ENCODE measurements at places on chromosomes 3 and 15. TPM values are rescaled to one million over a fixed set of nuclear protein-coding genes. Genes with fewer than 3 reads are reported as not detected.

EHHADH gene
- 2.6 TPM for total RNA-seq

GOLGA8M gene
- not detected for total RNA-seq

SLC25A38 gene
- 25.2 TPM for total RNA-seq

RETNLB gene
- not detected for total RNA-seq

RLBP1 gene
- total RNA-seq: not detected

DNAH1 gene
- total RNA-seq: 8.1 TPM

NPRL2 gene
- total RNA-seq: 26.6 TPM

ANKRD63 gene
- 1.6 TPM for total RNA-seq

MYLK gene
- 1,558 TPM for total RNA-seq

DNA sequence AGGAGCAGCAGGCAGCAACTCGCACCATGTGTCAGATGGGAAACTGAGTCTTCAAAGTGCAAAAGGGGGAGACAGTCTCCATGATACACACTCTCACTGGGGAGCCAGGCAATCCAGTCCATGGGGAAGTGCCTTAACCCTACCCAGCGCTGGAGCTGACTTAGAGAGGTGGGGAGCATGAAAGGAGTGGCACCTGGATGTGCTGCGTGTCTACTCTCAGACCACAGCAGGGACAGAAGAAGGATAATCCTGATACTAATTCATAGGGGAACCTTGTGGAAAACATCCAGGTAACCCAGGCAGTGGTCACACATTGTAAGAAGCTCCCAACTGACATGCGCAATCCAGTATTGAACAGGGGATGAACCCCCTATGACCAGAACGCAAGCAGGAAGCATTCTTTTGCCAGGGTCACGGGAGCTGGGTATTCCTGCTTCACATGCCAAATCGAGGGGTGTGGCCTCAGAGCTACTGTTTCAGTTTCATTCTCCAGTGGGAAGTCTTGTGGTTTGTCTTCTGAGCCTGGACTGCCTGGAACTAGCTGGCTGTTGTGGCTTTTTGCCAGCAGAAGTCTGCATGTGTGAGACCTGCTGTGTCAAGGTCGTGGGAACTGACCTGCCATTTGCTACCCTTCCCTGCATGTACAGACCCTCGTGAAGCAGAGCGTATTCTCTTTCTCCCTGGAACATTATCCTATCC, 367.6 kb upstream of the NDN start:
- no peak for ATAC-seq

- ATAC-seq: no peak
Observed at GRCh38 chr3:135853981-135854380, 111.5 kb upstream of the PPP2R3A start.

GRCh38 chr3:186849374-186849975, 7.0 kb downstream of the ADIPOQ start:
- ATAC-seq: no peak

DNA sequence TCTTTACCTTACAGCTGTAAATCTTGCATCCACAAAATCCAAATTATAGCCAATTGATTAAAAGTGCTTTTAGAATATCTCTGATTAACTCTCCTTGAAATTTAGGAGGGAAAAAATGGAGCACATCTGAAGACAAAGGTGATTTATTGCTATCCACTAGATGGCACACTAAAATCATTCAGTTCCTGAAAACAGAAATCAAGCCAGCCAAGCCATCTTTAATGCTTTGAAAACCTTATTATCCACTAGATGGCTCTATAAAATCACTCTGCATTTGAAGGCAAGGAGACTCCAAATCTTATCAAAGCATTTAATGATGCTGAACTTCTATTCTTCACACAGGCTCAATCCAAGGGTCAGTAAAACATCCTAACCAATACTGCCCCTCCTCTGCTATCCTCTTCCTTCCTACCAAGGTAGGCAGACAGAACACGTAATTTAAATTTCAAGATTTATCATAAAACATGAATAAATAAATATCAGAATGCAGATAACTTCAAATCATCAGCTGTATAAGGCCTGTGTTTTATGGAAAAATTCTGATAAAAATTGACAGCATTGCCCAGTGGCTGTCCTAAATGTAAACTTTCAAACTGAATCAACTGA, 48.4 kb downstream of the GOLIM4 start:
- peak; percentile 65 for ATAC-seq

DNA sequence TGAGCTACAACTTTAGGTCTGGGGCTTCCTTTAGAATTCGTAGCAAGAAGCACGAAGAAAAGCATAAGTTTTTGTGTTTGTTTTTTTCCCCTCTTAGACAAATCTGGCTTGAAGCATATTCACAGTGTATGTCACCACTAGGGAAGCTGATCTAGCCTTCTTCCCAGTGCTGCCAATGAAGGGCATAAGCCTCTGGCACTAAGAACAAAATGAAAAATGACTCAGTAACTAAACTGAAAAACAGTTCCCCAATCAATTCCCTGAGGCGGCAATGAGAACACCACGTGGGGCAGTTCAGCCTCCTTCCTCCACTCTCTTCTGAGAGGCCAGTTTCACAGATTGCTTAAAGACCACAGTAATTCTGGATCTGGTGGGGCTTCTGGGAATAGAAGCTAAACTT, 338.1 kb downstream of the GAP43 start:
- ATAC-seq: no peak

DNA sequence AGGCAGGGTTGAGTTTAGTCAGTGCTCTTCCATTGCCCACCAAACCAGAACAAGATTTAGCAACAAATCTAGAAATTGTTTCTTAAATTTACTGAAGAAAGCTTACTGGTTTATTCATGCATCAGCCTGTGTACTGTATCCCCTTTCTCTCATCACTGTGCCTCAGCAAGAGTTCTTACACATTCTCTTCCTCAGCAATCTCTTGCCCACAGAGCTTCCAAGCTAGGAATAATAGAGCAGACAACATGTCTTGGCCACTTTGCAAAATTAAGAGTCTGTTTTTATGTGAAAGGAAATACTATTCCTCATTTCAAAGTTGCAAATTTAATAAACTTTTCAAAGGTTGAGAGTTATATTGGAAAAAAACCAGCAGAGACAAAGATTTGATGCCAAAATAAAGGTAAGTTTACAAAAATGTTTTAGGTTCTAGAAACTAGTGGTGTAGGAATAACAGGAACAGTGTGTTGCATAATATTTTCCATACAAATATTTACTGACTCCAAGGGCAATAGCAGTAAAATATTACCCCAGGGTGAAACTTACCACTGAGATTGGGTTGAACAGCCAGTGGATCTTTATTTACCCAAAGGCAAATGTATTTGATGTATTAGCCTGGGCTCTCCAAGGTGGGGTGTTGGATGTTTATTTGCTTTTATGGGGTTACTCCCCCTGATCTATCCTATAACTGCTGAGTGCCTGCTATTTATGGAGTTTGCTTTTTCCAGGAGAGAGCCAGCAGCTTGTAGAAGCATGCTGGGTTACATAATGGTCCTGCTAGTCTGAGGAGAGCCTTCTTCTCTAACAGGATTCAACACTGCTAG, 276.7 kb downstream of the ADAMTSL3 start:
- peak; percentile 65 for ATAC-seq

- ATAC-seq: no peak
Observed at GRCh38 chr3:100613721-100614390, 4.5 kb downstream of the ADGRG7 start.

- ATAC-seq: no peak
Observed at GRCh38 chr3:111284503-111285183, 213.0 kb downstream of the NECTIN3 start.

DNA sequence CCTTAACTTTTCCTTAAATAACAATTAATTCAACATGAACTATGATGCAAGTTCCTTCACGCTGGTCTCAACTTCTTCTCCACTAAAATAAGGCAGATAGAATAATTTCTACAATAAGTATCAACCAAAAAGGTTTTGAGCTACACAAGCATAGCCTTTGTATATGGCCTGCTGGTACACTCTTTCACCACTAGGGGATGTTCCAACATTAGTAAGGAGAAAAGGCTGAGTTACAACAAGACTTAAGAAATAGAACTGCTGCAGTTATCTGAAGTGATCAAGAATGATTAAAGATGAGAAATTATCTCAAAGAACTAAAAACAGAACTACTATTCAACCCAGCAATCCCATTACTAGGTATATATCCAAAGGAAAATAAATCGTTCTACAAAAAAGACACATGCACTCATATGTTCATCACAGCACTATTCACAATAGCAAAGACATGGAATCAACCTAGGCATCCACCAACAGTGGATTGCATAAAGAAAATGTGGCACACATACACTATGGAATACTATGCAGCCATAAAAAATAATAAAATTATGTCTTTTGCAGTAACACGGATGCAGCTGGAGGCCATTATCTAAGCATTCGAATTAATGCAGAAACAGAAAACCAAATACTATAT, 14.4 kb downstream of the ATP13A3 start:
- ATAC-seq: peak; percentile 65

- no peak for ATAC-seq
Observed at GRCh38 chr3:131705558-131706051, 202.8 kb upstream of the MRPL3 start.

- peak; percentile 98 for ATAC-seq
Observed at GRCh38 chr3:9976721-9977709, 9.6 kb downstream of the EMC3 start.

- peak; percentile 91 for ATAC-seq
Observed at GRCh38 chr15:80072285-80072994, 13.0 kb downstream of the ZFAND6 start.

GRCh38 chr3:88444251-88444650, 294.5 kb downstream of the C3orf38 start:
- no peak for ATAC-seq

- ATAC-seq: peak; percentile 70
Observed at GRCh38 chr3:135992072-135992471, 26.5 kb downstream of the PPP2R3A start.

- no peak for ATAC-seq
Observed at GRCh38 chr3:24385012-24385615, 109.5 kb downstream of the THRB start.

GRCh38 chr3:40104441-40104840, 205.1 kb upstream of the EIF1B start:
- ATAC-seq: no peak

DNA sequence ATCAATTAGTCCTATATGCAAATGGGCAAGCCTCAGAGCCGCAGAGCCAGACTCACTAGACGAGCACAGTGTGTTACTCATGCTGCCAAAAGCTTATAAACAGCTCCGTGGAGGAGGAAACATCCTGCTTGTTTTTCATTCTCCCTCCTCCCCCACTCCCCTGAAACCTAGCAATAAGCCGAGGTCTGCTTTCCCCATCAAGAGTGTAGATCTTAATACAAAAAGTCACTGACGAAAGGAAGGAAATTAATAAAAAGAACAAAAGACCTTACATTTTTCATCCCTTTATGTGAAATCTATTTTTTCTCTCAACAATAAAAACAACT, 88.5 kb downstream of the XXYLT1 start:
- ATAC-seq: peak; percentile 50

DNA sequence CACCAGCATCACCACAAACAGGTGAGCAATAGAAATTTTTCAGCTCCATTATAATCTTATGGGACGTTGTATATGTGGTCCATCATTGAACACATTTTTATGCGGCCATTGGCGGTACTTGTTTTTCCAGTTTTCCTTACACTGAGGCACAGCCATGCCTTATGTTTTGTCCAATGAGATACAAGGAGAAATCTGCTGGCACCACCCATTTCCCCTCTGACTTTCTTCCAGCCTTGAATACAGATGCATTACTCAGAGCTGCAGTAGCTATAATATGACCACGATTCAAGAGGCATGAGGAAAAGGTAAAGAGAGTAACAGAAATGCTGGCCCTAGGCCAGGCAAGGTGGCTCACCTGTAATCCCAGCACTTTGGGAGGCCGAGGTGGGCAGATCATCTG, 9.0 kb upstream of the PIK3R4 start:
- ATAC-seq: no peak

DNA sequence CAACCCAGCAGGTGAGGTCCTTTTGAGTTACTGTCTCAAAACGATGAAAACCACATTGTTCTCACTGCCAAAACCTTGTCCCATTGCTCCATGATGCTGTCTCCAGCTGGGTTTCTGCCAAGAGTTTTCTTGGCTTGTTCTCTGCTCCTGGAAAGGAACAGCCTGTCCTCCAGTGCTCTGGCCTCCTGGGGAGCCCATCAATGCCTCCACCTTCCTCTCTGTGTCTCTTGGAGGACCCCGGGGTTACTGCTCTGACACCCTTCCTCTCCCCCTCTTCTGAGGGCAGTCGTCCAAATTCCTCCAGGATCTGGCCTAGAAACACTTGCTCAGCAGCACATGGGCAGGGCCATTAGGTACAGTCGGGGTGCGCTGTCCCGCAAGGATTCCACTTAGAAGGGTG, 63.9 kb upstream of the RGMA start:
- ATAC-seq: peak; percentile 88

DNA sequence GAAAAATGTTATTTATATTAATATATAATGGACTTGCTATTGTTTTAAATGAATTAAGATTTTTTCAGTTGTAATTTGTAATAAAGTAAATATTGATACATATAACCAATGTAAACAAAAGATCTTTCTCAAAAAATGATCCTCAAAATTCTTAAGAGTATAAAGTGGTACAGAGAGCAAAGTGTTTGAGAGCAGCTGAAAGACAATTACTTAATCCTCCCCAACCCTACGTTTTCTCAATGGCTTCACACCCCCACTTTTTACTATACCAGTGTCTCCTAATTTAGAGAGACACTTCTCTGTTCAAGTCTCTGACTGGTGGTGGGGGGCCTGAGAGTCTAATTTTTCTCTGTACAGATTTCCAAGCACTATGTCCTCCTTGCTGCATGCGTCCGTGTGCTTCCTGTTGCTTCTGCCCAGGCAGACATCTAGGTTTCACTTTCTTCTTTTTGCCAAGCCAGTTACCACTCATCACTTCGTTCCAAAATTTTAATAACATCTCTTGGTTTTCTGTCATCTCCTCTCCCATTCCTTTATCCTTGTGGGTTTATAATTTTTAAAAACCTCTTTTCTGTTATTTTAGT, 276.3 kb upstream of the DNAJC19 start:
- ATAC-seq: no peak

DNA sequence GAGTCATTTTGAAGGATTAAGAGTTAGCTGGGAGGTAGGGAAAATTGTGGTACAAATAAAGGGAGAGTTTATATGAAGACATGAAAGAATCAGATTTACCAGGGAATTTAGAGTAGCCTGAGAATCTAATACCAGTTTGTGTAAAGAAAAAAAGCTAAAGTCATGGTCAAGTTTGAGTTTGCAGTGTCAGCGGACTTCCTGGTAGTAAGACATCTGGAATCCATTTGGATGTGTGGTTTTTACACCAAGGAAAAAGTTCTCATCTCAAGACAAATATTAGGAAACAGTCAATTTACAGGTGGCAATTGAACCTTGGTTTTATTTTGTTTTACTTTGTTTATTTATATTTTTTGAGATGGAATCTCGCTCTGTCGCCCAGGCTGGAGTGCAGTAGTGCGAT, 1.5 kb upstream of the P2RY12 start:
- ATAC-seq: no peak

- ATAC-seq: peak; percentile 83
Observed at GRCh38 chr3:172522871-172523818, at the start of gene TNFSF10. TNFSF10 (minus strand) TSS chr3:172523430; CDS start chr3:172523384, 46 bp downstream.

- no peak for ATAC-seq
Observed at GRCh38 chr3:188400494-188401243, 246.7 kb downstream of the LPP start.

DNA sequence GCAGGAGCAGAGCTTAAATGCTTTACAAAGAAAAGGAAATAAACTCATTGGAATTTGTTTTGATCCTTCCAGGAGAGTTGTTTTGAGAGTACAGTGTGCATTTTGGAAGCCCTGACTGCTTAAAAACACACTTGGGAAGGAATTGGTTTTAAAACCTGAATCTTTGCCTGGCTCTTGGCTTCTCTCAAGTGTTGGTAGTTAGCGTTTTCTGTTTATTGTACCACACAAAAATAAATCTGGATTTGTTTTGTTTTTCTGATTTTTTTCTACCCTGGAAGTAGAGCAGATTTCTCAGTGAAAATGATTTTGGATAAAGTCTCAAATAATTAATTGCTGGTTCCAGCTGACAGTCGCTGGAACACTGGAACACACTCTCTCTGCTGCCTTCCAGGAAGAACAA, 90.6 kb downstream of the CHST2 start:
- ATAC-seq: no peak
